Muscle of back (tissue), 13 donors: ENCODE measurements at places on chromosomes 7 and 10.

- DNase-seq: no peak
Measured at GRCh38 chr7:128763541-128763940, 12.1 kb downstream of the OPN1SW start.

DNA sequence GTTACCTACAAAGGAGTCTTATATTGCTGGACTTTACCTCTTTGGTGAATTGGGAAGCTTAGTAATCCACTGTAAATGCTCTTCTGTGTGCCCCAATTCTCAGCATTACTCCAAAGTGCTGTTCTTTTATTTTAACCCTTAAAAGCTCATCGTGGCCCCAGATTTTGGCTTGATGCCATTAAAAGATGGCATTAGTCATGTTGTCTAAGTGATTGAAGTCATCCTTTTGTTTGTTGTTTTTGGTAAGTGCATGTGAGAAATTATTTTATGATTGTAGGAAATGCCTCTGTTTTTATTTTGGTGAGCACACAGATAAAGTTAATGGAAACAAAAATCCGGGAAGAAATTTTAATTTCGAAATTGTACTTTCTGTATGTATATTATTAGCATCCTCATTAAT is 82.5 kb upstream of the GATA3 start:
- no peak for DNase-seq

DNA sequence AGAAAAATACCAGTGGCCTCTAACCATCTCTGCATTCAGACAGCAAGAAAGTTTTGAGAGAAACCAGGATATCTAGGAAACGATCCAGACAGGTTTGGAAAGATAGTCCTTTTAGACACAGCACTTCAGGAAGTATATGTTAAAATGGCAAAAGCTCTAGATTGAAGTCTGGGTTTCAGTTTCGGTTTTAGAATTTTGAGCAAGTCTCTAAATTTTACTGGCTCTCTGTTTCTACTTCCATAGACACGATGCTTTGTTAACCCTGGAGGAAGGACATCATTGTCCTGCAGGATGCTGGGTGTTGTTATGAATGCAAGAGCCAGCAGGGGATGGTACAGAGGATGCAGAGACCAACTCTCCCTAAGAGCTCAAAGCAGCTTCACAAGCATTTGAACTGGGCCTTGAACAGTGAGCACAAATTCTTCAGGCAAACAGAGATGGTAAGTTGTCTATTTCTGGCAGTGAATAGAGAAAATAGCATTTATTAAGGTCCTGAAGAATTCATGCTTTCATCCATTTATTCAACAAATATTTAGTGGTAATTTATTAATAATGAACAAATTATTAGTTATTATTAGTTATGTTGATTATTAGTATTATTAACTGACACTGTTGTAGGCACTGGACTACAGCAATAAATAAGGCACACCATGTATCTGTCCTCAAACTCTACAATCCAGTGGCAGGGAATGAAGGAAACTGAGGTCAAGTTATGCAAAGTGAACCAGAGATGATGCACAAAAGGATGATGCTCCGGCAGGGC is 152.7 kb upstream of the NRP1 start:
- DNase-seq: no peak

DNA sequence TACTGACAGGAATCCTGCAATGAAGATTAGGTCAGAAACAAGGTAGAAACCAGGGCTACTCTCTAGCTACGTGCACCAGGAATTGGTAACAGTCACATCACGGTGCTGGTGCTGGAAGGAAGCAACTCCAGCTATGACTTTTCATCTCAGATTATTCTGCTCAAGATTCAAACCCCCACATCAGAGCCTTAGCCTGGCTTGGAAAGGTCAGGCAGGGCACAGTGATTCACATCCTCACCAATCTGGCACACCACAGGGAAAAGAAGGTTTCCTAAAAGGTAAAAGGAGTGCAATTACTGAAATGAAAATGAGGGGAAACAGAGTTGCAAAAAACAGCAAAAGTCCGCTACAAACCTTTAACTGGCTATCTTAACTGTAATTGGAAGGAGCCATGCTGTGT is 240.2 kb upstream of the NPSR1 start:
- DNase-seq: no peak

- peak; percentile 89 for DNase-seq
Measured at GRCh38 chr7:23333671-23334246, 34.6 kb downstream of the MALSU1 start.

GRCh38 chr7:479948-480499 is 39.6 kb downstream of the PDGFA start:
- no peak for DNase-seq

DNA sequence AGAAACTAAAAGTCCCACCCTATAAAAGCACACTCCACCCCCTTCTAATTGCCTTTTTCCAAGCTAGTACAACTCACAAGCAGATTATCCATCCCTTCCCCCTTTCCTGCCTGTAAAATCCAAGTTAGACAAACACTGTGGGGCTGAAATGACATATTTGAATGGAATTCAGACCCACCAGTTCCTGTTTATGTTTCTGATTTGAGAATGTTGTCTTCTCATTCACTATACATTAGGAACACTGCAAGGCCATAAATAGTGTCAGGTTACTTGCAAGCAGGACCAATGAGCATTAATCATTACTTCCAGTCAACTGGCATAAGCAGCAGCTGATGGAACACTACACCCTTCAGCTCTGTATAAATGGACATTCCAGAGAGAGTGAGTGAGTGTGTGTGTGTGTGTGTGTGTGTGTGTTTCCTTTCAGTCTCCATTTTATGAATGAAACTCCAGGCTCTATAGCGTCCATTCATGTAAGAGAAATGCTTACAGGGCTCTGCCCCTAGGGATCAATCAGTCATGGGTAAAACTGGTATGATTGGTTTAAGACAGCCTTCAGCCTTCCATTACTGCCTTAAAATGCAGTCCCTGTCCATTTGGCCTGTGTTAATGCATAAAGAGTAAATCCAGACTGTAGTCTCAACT is 69.3 kb downstream of the ETV1 start:
- peak; percentile 83 for DNase-seq

GRCh38 chr7:51455513-51455912 is 138.9 kb upstream of the COBL start:
- DNase-seq: no peak

GRCh38 chr10:59678884-59679301 is 30.8 kb downstream of the SLC16A9 start:
- DNase-seq: no peak
